ENCODE measurements at places on chromosomes 7 and 10.

- no peak for DNase-seq
Measured at GRCh38 chr7:156986378-156986777, 24.1 kb downstream of the MNX1 start.

- peak; percentile 19 for DNase-seq
Measured at GRCh38 chr10:110208614-110209453, 1.4 kb downstream of the MXI1 start.

DNA sequence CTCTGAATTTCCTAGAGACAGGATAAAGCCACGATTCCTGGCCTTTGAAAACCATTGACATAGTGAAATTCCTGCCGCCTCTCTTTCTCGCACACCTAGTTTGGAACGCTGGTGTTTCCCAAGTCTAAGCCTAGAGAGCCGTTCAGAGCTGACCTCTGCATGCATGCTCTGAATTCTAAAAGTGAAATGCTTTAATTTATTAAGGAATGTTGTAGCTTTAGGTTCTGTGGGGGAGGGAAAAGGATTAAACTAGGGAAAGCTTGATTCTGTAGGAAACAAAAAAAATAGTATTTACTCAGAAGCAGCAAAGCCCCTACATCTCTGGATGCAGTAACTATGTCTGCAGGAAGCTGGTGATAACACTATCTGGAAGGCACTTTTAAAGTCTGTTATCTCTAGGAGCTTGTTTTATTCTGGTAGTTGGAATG lies 27.3 kb downstream of the PFKP start:
- DNase-seq, result no peak

DNA sequence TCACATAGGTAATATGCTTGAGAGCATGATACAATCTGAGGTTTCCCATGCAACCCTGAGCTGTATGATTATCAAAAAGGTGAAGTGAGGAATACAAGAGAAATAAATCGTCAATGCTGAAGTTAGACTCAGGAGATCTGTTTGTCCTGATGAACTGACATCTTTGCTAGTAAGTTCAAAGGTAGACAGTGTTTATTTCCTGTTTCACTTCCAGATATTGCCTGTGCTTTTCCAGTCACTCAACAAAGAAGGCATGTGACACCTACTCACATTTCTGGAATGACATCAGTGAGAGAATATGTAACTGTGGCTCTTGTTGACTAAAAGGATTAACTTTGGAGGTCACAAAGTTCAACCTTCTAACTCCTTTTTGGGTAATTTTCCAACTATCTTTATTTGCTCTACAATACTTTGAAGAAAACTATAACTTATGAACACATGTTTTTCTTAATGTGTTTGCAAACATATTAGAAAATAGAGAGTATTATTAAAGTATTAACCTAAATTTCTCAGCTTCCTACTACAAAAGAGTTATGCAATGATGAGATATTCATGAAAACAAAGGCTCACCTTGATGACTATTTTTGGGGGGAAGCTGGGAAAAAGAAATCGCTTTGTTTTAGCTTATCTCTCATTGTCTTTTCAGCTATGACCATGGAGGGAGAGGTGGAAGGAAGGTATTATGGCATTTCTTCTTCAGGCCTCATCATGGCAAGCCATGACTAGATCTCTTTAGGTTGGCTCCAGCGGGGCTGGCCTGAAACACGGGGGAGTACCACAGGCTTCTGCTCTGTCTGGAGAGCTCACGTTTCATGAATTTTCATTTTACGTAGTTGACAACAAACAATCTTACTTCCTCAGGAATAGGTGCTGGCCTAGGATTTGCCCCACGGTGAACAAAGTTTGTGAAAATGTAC lies 214.7 kb upstream of the SLC26A5 start:
- no peak for DNase-seq

- DNase-seq, result no peak
Measured at GRCh38 chr7:117901089-117901797, 28.0 kb upstream of the CTTNBP2 start.

DNA sequence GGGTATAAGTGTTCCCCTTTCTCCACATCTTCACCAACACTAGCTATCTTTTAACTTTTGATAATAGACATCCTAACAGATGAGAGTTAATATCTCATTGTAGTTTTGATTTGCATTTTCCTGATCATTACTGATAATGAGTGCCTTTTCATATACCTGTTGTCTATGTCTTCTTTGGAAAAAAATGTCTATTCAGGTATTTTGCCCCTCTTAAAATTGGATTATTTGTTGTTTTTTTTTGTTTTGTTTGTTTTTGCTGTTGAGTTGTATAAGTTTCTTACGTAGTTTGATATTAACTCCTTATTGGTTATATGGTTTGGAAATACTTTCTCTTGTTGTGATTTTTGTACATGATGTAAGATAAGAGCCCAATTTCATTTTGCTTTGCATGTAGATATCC lies 214.7 kb downstream of the MALRD1 start:
- DNase-seq, result no peak

GRCh38 chr10:100282907-100283306 lies 3.6 kb downstream of the BLOC1S2 start:
- DNase-seq, result no peak

DNA sequence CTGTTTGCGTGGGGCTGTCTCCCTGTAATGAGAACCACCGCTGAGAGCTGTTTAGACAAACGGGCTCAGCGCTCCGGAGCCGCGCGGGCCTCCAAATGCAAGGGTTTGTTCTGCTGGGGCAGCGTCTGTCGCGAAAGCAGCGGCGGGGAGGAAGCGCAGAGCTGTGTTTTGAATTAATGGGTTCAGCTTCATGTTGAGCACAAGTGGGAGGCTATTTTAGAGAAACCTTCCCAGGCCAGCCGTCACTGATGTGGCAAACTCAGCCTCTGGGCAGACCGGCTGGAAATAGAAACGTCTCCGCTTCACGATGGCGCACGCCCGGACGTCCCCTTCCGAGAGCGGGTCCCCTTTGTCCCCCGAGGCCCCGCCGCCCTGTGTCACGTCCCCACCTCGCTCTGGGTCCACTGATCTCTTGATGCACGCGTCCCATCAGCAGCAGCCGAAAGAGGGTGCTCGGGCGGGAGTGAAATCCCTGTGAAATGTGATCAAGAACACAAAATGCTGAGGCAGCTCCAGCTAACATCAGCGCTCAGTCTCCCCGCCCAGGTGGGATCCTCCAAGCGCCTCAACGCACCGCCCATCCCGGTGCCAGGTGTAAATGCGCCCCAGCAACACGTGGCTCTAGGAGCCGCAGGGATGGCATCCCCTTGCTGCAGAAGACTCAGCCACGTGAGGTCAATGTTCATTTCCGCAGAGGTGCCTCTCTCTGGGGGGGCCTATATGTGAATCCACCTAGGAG lies 44.9 kb downstream of the BAMBI start:
- DNase-seq, result no peak

GRCh38 chr7:39353615-39354376 lies 212.4 kb upstream of the YAE1 start:
- DNase-seq, result no peak

DNA sequence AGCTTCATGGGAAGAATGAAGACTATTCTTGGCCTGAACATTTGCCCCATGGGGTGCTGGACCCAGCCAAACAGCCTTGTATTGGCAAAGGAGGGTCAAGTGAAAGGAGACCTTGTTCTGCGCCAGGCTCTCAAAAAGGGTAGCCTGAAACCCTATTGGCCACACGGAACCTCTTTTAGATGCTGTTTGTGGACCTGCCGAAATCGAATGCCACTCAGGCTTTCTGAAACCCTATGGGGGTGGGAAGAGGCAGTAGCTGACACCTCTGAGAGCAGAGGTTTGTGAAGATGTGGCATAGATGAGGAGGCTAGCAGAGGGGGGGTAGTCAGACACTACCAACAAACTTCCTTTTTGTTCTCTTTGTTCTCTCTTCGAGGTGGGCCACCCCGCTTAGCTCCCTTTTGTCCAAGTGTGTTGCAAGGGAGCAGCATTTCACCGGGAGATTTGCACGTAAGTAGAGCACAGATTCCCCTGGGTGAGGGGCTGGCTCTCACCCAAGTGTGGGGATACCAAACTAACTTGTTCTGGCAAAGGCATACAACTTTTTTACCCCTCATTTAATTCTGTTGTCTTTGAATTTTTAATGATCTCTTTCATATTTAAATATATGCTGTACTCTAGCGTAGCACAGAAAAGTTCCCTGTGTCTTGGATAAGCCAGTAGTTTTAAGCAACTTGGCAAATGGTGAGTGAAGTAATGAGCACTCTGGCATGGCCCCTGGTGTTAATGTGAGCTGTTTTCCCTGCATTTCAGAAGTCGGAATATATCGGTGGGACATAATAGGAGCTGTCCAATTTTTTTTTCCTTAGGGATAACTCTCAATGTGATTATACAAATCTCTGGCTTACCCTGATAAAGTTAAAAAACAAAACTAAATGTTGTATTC lies 107.7 kb downstream of the SEPTIN7 start:
- no peak for DNase-seq

- DNase-seq, result no peak
Measured at GRCh38 chr7:16822029-16822428, 17.2 kb upstream of the AGR2 start.

- no peak for DNase-seq
Measured at GRCh38 chr7:30918676-30919075, 7.0 kb downstream of the AQP1 start.

DNA sequence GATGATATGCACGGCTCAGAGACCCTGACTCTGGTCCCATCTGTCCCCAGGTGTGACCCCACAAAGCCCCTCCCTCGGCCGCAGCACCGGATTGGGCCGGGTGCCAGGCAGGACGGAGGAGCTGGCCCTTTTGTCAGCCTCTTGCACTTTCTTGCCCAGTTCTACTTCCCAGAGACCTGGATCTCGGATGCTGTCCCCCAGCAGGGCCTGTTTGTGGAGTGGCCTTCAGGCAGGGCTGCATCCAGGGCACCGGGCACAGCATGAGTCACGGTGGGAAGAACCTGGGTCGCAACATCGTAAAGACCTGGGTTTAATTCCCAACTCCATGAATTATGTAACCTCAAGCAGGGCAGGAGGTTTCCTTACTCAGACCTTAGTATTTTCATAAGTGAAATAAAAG lies 158.4 kb upstream of the SH2B2 start:
- DNase-seq, result no peak

- no peak for DNase-seq
Measured at GRCh38 chr7:1290026-1290678, 57.5 kb downstream of the UNCX start.

DNA sequence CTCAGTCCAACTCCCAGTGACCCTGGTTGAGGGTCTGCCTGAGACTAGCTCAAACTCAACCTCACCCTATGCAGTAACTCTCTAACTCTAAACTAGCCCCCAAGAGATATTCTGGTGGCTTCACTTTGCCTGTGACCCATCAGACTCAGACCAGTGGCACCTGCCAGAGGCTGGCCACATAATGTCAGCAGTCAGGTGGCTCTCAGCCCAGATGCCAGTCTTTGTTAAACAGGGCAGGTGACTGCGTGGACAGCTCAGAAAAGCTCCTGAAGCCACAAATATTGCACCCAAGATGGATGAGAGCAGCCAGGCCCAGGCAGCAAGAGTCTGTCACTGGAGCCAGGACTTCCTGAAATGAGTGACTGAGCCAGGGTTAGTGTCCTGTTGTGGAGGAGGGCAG lies 129.7 kb upstream of the TCF7L2 start:
- DNase-seq, result no peak

DNA sequence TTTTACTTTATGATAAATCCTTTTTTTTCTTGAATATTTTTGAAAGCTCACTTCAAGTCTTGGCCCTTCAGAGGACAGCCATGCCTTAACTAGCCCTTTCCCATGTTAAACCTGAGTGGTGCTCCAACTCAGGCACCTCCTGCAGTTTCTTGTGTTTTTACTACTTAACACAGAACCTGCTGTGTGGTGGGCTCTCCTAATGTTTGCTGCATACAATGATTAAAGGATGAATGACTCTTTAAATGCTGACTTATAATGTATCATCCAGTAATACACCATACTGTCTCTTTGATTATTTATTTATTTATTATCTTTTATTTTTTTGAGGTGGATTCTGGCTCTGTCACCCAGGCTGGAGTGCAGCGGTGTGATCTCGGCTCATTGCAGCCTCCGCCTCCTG lies 179.4 kb downstream of the SEMA3E start:
- DNase-seq, result no peak

GRCh38 chr10:18133046-18133445 lies 7.2 kb upstream of the CACNB2 start:
- DNase-seq, result no peak

DNA sequence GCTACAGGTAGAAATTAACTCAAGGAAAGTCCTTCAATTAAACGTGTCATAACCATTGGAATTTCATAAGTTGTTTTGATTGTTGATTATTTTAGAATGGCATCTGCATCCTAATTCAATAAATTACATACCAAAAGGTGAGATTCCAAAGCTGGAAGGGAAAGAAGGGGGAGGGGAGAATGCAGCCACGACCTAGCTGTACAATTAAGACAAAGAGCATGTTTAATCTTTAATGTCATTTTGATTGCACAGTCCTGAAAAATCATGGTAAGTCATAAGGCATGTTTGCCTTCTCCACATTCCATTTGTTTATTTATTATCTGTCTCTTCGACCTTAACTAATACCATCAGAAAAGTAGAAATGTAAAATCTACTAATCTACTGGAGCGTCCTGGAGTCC lies 358.1 kb downstream of the FRMD4A start:
- no peak for DNase-seq

DNA sequence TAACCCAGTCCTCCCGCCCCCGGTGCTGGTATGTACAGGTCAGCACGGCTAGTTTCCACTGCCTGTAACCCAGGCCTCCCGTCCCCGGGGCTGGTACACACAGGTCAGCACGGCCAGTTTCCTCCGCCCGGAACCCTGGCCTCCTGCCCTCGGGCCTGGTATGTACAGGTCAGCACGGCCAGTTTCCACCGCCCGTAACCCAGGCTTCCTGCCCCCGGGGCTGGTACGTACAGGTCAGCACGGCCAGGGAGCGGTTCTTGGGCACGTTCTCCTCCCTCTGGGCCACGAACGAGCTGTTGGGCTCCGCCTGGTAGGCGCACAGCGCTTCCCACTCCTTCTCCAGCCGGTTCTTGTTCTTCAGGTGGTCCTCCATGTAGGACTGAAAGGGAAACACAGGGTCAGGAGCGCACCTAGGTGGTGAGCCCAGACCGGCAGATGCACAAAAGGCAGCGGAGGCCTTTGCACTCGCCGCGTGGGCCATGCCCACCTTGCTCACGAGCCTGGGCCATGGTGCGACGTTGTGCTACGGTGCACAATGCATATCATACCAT lies 284.4 kb downstream of the DNAJB6 start:
- DNase-seq, result no peak

- no peak for DNase-seq
Measured at GRCh38 chr10:32693441-32693979, 247.6 kb downstream of the CCDC7 start.

GRCh38 chr7:150990416-150991186 lies at the start of gene NOS3:
NOS3 (plus strand) TSS chr7:150991017; CDS start chr7:150993804, 2,787 bp downstream.
- DNase-seq, result no peak

DNA sequence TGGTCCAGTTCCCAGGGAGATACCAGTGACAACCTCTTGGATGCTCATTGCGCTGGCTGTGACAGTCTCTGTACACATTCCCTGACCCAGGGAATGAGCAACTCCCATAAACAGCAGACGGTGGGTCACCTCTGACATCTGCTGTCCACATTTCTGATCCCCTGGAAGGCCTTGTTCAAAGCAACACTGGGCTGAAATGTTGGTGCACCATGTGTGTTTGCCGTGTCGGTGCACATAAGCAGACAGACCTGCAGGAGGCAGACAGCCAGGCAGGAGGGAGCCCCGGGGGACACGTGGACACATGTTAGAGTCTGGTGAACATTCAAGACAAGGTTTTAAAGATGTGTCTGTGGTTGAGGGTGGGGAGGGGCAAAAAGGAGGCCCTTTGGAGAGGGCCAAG lies 254.9 kb downstream of the PLXNA4 start:
- no peak for DNase-seq

GRCh38 chr7:3598854-3599253 lies 297.8 kb downstream of the SDK1 start:
- DNase-seq, result no peak

GRCh38 chr10:52452600-52453493 lies 138.8 kb downstream of the DKK1 start:
- no peak for DNase-seq
